ENCODE measurements at places on chromosomes 12 and 14.
A peak's percentile ranks its signal among the peaks of the same experiment; 100 is the strongest.

GRCh38 chr12:98803468-98804209, 158.5 kb downstream of the APAF1 start:
- no peak for DNase-seq

DNA sequence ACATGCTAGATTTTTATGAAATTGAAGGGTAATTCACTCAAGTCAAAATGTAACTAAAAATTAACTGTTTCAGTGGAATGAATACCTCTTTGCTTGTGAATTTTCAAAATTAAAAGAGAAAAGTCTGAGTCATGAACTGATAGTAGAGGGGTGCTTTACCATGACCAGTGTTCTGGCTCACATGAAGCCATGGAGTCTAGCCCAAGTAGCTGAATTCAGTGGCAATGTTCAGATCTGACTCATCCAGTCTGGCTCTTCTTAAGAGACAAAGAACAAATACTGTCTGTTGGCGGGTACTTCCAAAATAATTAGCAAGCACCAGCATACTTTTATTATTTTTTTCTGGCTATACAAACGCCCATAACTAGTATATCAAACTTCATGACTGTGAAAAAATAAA, 366.3 kb upstream of the GARIN6 start:
- no peak for DNase-seq

- no peak for DNase-seq
Observed at GRCh38 chr12:31815096-31815495, 86.3 kb upstream of the AMN1 start.

DNA sequence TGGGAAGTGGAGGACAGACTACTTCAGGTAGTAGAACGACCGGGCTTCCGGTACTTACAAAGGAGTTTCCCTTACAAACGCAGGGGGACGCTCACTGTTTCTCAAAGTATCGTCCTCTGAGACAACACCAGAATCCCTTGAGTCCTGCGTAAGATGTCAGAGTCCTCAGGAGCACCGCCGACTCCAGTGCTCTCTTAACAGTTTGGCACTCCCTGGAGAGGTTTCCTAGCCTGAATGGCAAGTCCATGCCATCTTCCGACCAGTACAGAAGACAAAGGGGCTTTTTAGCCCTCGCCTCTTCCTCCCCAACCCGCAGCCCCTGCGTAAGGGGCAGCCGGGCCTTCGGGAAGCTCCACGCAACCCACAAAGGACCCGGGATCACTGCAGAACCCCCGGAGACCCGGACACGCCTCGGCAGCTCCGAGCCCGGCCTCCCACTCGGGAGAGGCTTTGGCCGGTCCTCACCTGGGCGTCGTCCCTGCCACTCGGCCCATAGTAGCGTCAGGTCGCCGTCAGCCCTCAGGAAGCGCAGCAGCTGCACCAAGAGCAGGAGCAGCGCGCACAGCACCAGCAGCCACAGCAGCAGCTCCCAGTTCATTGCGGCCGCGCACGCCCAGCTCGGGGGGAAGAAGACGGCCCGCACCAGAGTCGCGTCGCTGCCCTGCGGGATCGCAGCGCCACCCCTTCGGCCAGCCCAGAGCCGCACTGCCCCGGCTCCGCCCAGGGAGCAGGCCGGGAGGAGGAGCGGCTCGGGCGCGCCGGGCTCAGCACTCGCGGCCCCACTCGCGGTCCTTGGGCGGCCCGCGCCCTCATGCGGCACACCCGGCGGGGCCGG, at the start of gene DHRS7:
Gene DHRS7, minus strand, starts transcription at position 687 of the 835 bp plus-strand sequence. Its CDS starts 89 bp downstream, at position 598.
- DNase-seq: peak; percentile 43

All from activated CD4-positive, alpha-beta T cell treated with anti-CD3 and anti-CD28 coated beads, Interleukin-2, amount 50 U/mL, for 4 hours (primary cell).